Anterior cingulate cortex (tissue), 58 donors: ENCODE measurements at places on chromosomes 6 and 20.

DNA sequence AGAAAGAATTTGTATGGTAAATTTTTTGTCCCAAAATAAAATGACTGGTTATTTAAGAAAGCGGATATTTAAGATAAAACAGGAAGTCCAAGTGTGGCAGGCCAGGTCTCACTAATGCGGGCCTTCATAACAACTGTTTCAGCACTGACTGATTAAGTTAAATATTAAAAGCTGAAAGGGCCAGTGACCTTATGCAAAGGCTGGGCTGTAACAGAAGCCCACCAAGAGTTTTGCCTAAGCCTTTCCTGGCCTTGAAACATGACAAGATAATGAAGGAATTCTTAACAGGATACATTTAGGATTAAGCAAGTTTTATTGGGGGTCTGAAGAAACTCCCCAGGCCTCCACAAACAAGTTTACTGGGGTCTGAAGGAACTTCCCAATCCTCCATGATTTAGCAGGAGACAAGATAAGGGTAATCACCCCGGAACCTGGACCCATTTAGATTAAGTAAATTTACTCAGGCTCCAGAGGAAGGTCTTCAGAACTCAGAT is 36.3 kb downstream of the ZNF133 start:
- no peak for DNase-seq

- no peak for DNase-seq
Observed at GRCh38 chr6:71446470-71446869, 157.9 kb downstream of the OGFRL1 start.

DNA sequence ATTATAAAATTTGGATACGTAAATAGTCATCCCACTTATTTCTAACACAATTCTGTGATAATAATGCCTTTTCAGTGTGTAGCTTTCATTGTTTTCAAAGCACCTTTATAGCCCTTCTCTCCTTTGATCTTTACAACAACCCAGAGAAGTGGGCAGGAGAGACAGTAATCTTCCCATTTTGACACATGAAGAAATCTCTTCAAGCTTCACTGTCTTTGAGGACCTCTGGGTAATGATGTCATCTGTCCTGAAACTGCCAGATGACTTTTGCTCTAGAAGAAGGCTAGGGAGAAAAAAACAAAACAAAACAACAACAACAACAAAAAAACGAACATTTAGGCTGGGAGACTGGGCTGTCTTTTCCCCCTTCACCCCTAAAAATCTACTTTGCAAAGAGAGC is 203.0 kb downstream of the KCNQ5 start:
- no peak for DNase-seq

- DNase-seq: no peak
Observed at GRCh38 chr20:34254979-34255378, 13.8 kb downstream of the ASIP start.

- no peak for DNase-seq
Observed at GRCh38 chr6:150184850-150185731, 42.2 kb downstream of the PPP1R14C start.

DNA sequence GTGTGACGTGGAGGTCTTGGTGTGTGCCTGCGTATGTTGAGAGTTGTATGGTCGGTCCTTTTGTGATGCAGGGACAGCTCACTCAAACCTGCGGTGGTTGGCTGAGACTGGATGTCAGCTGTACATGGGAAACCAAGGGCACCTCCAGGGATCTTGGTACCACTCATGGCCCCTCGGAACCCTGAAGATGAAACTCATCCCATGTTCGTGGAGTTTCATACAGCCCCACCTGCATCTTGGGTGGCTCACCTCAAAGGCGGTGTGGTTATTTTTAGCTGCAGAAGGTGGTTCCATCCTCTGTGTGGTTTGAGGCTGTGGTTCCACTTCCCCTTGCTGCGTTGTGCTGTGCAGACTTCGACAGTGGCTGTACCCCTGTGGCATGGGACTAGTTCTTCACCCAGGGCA is 52.6 kb upstream of the SLC22A1 start:
- no peak for DNase-seq
